ENCODE measurements at places on chromosomes 2 and 18.

GRCh38 chr18:37538526-37539205 lies 26.9 kb downstream of the CELF4 start:
- no peak for DNase-seq

DNA sequence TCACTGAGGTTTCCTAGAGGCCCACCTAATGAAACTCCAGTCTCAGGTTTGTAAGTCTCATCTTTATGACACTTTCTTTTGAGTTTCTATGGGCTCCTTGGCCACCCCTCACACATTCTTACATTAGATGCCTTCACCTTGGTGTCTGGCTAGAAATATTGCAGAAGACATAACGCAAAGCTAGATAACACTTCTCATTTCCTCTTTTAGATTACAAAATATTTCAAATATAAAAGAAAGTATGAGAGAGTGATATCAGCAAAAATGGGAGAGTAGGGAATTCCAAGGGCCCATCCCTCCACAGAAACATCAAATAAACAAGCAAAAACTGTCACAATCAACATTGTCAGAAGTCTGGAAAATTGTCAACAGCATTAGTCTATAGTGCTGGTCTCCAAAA lies 43.3 kb upstream of the ZCCHC2 start:
- DNase-seq = no peak

- DNase-seq = no peak
Observed at GRCh38 chr2:132038179-132038882, 123.4 kb downstream of the ANKRD30BL start.

DNA sequence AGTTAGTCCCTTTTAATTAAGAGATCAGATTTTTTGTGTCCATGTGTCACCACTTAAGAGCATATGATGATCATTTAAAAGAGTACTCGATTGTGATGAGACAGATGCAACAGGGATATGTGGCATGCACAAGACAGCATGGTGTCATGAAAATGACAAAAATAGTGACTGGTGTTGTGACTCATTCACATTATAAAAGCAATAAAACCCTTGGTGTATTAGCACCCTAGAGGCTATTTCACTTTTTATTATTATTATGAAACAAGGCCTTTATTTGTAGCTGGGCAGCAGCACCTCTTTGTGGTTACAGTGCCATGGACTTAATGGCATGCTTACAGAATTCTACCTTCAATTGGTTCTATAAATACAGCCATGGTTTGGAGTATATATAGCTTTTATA lies 1296.0 kb upstream of the ZEB2 start:
- DNase-seq = no peak

DNA sequence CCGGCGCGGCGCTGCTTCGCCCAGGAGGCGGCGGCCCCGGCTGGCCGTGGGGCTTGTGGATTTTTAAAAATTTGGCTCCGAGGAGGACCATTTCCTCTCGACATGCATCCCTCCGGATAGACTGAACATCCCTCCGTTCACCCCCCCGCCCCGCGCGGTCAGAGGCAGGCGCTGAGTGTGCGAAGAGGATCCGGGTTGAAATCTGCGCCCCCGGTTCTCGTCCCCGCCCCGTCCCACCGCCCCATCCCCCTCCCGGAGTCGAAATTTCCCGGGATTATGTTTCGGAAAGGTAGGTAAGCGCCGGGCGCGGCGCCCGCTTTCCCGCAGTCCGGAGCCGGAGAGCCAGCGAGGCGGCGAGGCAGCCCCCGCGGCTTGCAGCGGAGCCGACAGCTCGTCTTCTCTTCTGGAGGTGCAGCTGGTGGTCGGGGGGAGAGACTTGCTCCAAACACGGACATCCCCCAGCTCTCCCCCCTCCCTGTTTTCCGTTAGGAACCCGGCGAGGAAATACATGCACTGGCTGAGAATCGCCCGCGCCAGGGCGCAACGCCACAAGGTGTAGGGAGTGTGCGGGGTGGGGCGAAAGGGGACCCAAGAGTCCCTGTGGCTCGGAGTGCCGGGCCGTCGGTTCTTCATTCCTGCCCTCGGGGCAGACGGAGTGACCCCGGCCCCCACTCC lies at the start of gene PRKCE:
TSS of gene PRKCE (plus strand) at position 261 of the 675 bp plus-strand sequence.
- no peak for DNase-seq

- DNase-seq = no peak
Observed at GRCh38 chr2:121351521-121352318, 66.7 kb upstream of the TFCP2L1 start.

- DNase-seq = no peak
Observed at GRCh38 chr2:166520604-166521003, 26.6 kb upstream of the SCN7A start.

DNA sequence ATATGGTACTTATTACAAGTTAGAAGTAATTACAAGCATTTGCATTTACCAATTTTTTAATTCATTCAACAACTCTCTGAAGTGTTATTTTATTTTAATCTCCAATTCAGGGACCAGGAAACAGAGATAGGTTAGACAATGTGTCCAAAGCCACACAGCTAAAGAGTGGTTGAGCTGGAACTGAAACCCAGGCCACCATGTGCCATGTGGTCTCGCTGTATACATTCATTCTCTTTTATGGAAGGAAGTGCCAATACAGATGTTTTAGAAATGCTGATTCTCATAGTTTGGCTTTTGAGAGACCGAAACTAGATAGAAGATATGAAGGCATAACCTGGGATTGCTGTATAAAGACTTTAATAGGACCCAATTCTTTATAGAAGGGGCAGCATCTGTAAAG lies 684.6 kb upstream of the ID2 start:
- DNase-seq = no peak

DNA sequence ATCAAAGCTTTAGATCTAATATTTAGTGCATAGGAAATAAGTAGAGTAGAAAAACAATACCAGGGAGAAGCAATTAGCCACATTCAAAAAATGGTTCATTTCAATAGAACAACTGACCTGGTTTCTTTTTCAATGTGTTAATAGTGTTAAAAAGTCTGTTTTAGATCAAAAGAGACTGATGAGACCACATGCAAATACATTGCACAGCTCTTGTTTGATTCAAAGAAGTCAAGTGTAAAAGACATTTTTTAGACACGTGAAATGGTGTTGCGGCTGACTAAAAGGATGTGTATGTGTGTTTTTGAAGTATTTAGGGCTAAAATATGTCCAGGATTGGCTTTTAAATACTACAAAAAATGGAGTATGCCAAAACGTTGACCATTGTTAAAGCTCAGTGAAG lies 1.2 kb upstream of the AOX1 start:
- no peak for DNase-seq

GRCh38 chr2:152594792-152595191 lies 122.5 kb downstream of the PRPF40A start:
- no peak for DNase-seq

- no peak for DNase-seq
Observed at GRCh38 chr2:55993685-55994084, 70.1 kb upstream of the EFEMP1 start.

DNA sequence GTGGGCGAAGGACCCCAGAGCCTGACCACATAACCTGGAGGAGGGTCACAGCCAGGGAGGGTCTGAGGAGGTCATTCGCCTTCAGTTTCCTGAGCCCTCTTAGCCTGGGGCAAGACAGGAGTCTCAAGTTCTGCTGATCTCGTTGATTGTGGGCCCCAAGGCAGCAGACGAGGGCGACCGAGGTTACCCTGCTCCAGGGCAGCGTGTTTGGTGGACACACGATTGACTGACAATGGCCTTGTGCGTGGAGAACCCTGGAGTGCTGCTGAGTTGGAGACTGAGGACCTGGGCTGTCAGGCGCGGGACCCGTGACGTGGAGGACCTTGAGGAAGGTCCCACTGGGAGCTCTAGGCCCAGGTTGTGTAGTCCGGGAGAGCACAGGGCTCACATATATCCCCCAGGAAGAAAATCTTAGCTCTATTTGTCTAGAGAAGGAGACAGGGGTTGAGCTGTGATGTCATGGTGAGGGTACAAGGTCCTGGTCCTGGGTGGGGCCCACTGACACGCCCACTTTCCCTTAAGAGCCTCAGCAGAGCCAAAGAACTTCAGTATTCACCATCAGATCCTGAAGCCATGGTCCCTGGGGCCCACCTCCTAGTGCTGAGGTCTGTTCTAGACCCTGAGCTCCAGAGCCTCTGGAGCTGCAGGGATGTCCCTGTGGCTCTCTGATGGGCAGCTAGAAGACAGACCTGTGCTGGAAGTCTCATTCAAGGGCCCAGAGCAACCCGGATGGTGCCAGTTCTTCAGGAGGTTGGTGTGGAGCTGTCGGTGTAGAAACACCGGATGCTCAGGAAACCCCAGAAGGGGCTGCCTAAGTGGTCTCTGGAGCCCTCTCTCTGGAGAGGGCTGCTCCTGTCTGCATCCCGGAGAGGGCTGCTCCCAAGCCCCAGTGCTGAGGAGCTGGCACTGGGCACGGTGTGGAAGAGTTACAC lies 53.1 kb downstream of the DYSF start:
- DNase-seq = no peak

- DNase-seq = no peak
Observed at GRCh38 chr2:45442026-45442425, 169.0 kb downstream of the SRBD1 start.

GRCh38 chr2:52141076-52141475 lies 1109.1 kb upstream of the NRXN1 start:
- DNase-seq = no peak

DNA sequence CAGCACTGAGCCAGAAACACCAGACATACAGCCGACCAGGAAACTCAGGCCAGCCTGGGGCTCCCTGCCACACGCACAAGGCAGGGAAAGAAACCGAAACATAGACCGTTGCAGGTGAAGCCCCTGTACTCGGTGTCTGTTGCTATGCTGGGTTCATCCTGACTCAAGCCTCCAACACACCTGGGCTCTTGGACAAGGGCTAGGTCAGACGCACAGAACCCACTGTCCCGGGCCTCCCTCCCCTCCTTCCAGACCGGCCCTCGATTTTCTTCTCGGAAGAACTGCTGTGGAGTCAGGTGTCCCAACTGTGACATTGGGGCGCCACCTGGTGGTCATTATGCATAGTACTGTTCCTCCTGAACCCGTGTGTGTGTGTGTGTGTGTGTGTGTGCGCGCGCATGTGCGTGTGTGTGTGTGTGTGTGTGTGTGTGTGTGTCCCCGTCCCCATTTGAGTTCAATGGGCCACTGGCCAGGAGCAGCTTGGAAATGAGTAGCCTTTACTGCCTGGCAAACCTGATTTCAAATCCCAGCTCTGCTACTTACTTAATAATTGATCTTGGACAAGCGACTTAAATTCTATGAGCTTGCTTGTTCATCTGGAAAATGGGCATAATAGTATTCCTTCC lies 55.4 kb upstream of the GLI2 start:
- DNase-seq = peak; percentile 42

- no peak for DNase-seq
Observed at GRCh38 chr2:179556425-179556824, 291.8 kb upstream of the SESTD1 start.

- DNase-seq = no peak
Observed at GRCh38 chr2:149329489-149330126, 779 bp upstream of the LYPD6 start.

DNA sequence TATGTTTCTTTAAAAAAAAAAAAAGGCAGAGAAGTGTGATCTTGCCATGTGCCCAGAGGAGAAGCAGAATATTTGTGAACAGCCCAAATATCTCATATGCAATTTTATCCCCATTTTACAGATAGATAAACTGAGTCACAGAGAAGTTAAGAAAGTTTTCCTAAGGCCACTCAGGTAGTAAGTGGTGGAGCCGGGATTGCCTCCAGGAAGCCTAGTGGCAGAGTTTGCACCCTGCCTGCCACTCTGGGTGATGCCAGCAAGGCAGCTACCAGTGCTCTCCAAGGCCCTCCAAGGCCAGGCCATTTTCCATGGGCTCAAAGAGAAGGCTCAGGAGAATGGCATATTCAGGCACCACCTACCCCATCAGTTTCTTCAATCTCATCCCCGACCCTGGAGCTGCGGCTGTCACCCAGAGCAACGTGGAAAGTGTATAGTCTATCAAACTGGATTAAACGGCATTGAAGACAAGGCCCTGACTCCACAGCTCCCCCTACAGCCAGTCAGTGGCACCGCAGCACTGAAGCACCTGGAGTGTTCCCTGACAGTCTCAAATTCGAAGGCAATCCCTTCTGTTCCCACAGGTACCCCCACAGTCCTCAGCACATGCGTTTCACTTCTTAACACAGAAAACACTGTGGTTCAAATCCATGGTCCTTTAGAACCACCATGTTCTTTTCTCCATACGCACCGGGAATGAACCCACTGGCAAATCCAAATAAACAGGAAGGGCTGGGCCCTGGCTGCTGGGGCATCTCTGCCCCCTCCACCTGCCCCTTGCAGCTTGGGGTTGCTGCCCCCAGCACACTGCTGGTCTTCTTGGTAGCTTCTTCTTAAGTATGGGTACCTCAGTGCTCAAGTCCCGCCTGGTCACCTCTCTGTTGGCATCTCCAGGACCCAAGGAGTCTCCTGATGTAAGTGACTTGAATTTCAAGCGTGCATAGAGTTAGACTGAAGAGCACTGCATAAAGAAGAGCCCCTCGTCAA lies 175.3 kb downstream of the INHBB start:
- no peak for DNase-seq

DNA sequence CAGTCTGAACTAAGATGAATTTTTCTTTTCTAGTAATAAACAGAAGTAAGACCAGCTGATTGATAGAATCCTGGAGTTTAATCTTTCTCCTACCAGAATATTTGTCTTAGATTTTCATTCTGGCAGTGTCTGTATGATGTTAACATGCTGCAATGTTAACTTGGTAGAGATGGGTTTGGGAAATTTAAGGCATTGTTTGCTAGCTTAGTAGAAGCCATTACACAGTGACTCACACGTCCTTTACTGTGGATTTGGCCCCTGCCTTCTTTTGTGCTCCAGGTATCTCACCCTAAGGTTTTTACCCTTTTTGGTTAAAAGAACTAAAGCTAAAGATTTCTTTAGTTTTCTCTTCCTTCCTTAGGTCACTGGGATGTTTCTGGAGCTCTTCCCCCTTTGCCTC lies 84.1 kb downstream of the SPTBN1 start:
- no peak for DNase-seq

GRCh38 chr2:62208758-62209114 lies 12.8 kb downstream of the B3GNT2 start:
- DNase-seq = no peak

GRCh38 chr2:86064006-86064405 lies 41.7 kb downstream of the POLR1A start:
- no peak for DNase-seq

DNA sequence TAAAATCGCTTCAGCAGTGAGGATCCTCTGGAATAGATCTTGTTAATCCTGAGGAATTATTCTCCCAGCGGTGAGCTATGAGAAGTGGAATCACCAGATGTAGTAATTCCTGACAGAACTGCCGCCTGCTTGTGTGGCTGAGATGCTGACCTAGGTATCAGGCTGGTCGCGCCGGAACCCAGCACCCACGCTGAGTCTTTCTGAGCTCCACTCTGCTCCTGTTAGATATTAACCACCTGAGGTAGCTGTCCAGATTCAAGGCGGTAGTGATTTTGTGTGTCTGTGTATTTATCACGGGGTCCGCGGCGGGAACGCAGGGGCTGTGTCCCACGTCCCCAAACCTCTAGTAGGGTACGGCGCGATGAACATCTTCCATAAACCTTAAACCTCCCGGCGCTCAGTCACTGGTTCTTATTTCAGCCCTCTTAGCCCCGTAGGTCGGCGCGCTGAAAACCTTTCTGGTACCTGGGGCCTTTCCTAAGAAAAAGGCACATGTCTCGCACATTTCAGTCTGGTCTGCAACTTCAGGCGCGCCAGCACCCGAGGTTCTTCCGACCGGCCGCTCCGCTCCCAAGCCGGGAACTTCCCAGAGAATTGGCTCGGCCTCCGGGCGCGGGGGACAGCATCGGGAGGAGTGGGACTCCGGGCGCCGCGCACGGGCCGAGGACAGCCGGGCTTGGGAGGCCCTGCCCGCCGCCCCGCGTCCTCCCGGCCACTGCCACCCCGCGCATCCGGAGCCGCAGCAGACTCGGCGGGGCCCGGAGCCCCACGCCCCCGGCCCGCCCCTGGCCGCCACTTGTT lies 542 bp upstream of the CNNM3 start:
- DNase-seq = no peak

Measured in stimulated activated CD8-positive, alpha-beta memory T cell treated with anti-CD3 and anti-CD28 coated beads, Interleukin-4, amount 100 ng/mL, for 1 hour (primary cell).